ENCODE measurements at places on chromosomes 6 and 20.
A peak's percentile ranks its signal among the peaks of the same experiment; 100 is the strongest.

DNA sequence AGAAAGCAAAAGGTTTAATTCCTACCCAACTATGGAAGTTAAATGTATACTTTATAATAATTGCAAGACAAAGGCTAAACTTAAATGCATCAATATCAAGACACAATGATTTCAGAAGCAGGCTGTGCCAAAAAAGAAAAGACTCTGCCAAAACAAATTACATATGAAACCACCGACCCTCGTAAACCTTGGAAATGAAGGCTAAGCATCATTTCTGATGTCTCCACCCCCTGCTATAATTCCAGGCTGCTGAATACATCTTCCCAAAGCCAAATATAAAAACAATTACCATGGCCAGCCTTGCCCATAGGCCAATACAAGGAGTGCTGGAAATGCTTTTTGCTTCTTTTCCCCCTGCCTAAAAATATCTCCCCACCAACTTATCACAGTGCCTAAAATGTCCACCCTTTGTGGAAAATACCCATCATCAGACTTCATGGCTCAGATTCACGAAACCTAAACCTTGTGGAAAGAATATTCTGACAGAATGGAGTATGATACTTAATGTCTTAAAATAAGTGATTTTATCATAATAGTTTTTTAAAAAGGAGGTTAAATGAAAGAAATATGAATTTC lies 37.4 kb downstream of the RCAN2 start:
- DNase-seq, result no peak

GRCh38 chr20:31497838-31498540 lies 16.3 kb upstream of the HM13 start:
- no peak for DNase-seq

DNA sequence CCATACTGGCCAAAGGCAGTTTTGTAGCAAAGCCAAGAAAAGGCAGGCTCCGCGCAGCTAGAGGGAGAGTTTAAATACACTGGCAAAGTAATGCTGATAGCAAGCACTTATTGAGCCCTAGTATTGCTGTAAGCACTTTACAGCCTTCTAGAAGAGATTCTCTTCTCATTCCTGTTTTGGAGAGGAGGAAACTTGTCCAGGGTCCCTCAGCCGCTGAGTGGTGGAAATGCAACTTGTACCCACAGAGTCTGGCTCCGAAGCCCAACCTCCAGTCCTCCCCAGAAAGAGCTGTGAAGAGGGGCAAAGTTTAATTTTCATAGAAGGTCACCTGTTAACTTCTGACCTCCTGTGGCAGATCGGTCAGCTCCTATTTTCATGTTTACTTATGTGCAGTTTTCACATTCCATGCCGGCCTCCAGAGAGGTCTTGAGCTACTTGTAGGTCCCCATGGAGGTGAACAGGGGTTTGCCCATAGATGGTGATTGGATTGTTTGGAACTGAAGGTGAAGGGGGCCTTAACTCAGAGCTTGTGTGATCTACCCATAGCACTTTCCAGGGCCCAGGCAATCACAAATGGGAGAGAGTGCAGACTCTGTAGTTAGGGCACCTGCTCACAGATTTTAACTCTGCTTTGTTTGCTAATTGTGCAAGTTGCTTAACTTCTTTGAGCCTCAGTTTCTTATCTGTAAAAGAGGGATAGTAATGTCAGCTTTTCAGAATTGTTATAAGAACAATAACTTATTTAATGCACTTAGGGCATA lies 70.7 kb downstream of the LYRM2 start:
- DNase-seq, result no peak

DNA sequence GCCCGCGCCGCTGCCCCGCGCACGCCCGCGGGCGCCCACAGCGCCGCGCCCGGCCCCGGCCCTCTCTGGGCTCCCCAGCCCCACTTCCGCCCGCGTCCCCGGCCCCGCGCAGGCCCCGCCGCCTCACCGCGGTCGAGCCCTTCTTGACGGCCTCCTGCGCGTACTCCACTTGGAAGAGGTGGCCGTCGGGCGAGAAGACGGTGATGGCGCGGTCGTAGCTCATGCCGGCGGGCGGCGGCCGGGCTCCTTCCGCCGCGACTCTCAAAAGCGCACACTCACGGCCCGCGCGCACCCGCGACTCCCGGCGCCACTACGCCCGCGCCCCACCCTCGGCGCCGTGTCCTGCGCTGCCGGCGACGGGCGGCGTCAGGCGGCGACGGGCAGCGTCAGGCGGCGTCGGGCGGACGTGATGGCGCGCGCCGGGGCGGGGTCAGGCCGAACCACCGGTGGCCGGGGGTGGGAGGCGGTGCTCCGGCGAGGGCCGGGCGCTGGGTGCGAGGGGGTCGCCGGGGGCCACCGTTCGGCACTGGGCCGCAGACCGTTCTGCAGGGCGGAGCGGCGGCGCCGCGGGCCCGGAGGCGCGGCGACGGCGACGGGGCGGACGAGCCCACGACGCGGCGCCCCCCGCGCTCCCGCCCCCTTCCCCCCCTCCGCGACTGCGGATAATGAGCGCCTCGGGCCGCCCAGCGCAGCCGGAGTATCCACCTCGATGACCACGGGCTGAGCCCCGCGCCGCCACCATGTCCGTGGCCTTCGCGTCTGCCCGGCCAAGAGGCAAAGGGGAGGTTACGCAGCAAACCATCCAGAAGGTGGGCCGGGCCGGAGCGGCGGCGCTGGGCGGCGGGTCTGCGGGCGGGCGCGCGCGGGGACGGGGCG lies at the start of the genes PSMA7 and SS18L1:
Gene PSMA7, minus strand, starts transcription at position 314 of the 876 bp plus-strand sequence. Its CDS starts 91 bp downstream, at position 223.
Gene SS18L1, plus strand, starts transcription at position 689 of the 876 bp plus-strand sequence. Its CDS starts 52 bp downstream, at position 741.
- peak; percentile 80 for DNase-seq

DNA sequence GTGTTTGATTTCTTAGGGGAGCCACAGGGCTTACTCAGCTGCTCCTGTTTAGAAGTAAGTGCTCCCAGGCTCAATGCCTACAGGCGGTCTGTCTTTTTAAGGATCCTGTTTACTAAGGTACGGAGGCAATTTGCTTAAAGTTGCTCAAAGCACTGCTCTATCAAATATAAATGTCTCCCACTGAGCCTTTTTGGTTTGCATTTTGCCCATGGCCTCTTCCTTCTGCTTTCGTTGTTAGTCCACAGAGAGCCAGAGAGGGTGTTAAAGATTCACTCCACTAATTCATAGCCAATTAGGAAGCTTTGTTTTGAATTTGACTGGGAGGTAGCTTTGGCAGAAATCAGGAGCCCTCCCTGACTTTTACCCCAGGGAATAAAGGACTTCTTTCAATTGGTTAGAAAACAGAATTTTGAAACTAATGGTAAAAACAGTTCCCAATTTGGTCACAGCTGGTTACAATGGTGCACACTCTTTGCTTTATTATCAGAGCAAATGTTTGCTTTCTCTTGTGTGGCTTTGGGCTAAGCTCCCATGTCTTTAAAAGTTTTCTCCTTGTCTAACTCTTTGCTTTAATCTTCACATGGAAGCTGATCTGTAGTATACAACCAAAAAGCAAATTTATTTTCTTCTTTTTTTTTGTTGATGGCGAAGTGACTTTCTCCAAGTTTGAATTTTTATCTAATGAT lies 126.2 kb downstream of the IMPG1 start:
- DNase-seq, result no peak

- no peak for DNase-seq
Measured at GRCh38 chr6:36245572-36246061, 24.2 kb upstream of the PNPLA1 start.

- peak; percentile 19 for DNase-seq
Measured at GRCh38 chr20:33685328-33686099, 671 bp downstream of the E2F1 start.

- DNase-seq, result no peak
Measured at GRCh38 chr6:101545191-101545590, 151.7 kb downstream of the GRIK2 start.

DNA sequence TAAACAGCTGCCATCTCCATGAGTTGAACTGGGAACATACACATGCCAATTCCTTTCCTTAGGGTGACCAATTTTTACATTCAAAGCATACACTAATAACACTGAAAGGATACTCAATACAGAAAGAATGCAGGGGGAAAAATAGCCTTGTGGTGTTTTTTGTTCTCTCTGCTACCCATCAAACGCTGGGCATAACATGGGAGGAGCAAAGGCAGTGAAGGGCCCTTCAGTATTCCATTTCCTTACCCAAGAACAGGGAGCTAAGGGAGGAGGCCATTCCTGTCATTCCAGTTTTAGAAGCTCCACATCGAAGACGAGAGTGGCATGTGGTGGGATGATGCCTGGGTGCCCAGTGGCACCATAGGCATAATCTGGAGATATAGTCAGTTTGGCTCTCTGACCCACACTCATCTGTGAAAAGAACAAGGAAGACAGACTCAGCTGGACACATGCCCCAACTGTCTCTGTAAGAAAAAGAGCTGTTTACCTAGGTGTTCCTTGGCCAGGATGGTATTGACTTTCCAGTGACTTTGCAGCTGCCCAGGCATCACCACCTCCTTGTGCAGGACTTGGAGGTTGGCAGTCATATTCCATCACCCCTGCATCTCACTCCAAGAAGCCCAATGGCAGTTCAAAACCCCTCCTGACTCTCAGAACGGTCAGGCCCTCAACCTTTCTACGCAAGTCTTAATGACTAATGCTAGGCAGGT lies 20.9 kb downstream of the FKBP1A start:
- no peak for DNase-seq

- DNase-seq, result no peak
Measured at GRCh38 chr20:308427-309038, 11.2 kb downstream of the ZCCHC3 start.

- DNase-seq, result no peak
Measured at GRCh38 chr6:156957931-156958547, 180.9 kb downstream of the ARID1B start.

- DNase-seq, result no peak
Measured at GRCh38 chr20:4795394-4795793, 73.7 kb downstream of the PRND start.

GRCh38 chr20:2751878-2752566 lies 48.4 kb downstream of the CPXM1 start:
- peak; percentile 30 for DNase-seq

DNA sequence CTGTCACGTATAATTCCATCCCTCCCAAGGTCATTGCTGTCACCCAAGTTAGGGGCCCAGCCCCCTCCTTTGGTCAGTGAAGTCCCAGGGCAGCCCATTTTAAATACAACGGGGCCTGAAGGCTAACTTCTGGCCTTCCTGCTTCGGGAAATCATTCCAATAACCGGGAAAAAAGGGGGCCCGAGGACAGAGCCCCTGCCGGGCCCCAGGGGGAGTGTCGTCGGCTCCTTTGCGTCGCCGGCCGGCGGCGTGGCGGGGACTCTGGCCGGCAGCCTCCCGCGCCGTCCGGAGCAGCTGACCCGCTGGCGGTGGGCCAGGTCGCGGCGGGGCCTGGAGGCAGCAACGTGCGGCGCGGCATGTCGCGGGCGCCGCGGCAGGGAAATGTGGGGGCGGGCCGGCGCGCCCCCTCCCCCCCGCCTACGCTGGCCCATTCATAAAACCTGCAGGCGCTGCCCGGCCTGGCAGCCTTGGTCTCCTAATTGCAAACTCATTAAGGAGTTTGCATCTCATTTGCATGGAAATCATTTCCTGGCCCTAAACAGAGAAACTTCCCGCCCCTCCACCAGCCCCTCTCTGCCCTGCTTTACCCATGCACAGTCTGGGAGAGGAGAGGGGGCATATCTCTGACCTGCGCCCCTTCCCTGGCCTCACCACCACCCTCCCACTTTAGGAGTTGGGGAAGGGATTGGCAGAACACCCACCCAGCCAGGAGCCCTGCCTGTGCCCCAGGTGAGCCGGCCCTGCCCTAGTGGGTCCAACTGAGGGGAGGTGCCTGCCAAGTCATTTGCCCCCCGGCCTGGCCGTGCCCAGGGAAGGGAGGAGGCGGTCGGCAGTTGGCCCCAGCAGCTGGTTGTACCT lies 50.7 kb downstream of the MRPL14 start:
- no peak for DNase-seq

DNA sequence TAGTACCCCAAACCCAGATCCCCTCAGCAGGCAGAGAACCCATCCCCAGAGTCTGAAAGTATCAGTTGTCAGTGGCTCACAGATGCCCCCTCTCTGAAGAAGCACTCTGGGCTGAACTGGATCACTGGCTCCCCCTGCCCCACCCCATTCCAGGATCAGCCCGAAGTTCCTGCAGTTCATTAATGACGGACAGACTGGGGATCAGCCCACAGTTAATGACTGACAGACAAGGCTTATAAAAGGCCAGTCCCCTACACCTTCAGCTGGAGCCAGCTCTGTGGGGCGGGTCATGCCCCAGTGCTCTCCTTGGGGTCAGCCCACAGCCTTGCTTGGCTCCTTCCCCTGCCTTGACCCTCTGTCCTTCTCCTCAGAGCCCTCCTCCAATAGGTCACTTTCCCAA lies 21.7 kb downstream of the KIAA1755 start:
- DNase-seq, result no peak

- DNase-seq, result no peak
Measured at GRCh38 chr20:17725094-17725835, 25.5 kb downstream of the BANF2 start.

GRCh38 chr6:347232-347631 lies 44.3 kb upstream of the IRF4 start:
- DNase-seq, result no peak

- no peak for DNase-seq
Measured at GRCh38 chr6:81814370-81815076, 62.0 kb upstream of the TENT5A start.

- DNase-seq, result no peak
Measured at GRCh38 chr6:32462609-32463008, 22.9 kb downstream of the HLA-DRA start.

- no peak for DNase-seq
Measured at GRCh38 chr6:127207591-127208120, 59.0 kb upstream of the RNF146 start.

DNA sequence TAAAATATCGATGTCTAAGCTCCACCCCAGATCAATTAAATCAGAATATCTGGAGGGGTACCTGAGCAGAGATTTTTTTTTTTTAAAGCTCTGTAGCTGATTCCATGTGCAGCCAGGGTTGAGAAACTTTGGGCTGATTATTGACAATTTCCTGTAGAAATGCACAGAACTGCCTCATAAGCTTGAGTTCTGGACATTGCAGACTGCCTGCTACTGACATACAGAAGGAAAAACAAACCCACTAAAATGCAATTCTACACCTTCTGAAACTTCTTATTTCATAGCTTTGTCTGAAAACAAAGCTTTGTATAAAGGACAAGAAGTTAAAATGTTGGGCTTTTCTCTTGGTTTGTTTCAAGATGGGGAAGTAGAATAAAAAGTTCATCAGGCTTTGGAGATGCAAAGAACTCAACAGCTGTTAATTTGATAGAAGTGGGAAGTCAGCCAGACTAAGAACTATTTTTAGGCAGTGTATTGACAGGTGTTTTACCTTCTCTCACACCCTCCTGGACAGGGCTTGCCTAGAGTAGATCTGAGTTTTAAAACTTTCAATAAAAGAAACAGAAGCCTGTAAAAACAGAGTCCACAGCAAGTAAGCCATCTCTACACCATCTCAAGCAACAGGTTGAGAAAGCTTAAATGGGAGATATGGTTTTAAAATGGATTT lies 147.7 kb downstream of the KCNQ5 start:
- no peak for DNase-seq

- no peak for DNase-seq
Measured at GRCh38 chr6:130240232-130240631, 17.5 kb upstream of the SAMD3 start.

- DNase-seq, result no peak
Measured at GRCh38 chr20:19018881-19019280, 193.6 kb upstream of the SLC24A3 start.

- DNase-seq, result no peak
Measured at GRCh38 chr6:68468244-68468884, 166.7 kb upstream of the ADGRB3 start.
